ENCODE measurements at places on chromosomes 1 and 21. TPM values are rescaled to one million over a fixed set of nuclear protein-coding genes. Genes with fewer than 3 reads are reported as not detected.

TNFRSF14 gene
- total RNA-seq, result 85.8 TPM

DMBX1 gene
- total RNA-seq, result 0.08 TPM

SPRR1B gene
- total RNA-seq, result not detected

RGS21 gene
- total RNA-seq, result not detected

ZNF695 gene
- total RNA-seq, result 1.0 TPM

OR10J1 gene
- total RNA-seq, result not detected

AQP10 gene
- total RNA-seq, result not detected

AGRN gene
- total RNA-seq, result 14.6 TPM

TRABD2B gene
- total RNA-seq, result not detected

SH2D1B gene
- not detected for total RNA-seq

KRTAP19-1 gene
- total RNA-seq, result not detected

LENEP gene
- 1.1 TPM for total RNA-seq

CFAP107 gene
- total RNA-seq, result not detected

RABIF gene
- total RNA-seq, result 13.6 TPM

KLHDC9 gene
- 0.61 TPM for total RNA-seq

CACNA1S gene
- total RNA-seq, result not detected

CFAP141 gene
- total RNA-seq, result not detected

HIPK1 gene
- total RNA-seq, result 89.3 TPM

KCNE2 gene
- not detected for total RNA-seq

MYBPH gene
- total RNA-seq, result not detected

DENND2C gene
- total RNA-seq, result 0.34 TPM

GJA4 gene
- total RNA-seq, result not detected

EFNA3 gene
- total RNA-seq, result 3.8 TPM

ADIPOR1 gene
- total RNA-seq, result 70.7 TPM

AKR7A3 gene
- total RNA-seq, result 0.37 TPM

PTPN22 gene
- total RNA-seq, result 78.9 TPM

GUCA2A gene
- not detected for total RNA-seq

LCE3D gene
- total RNA-seq, result not detected

PIK3C2B gene
- total RNA-seq, result 28.4 TPM

USH2A gene
- total RNA-seq, result not detected

S100A3 gene
- total RNA-seq, result not detected

NPHP4 gene
- 15.6 TPM for total RNA-seq

ADAM30 gene
- total RNA-seq, result not detected

ZNF593OS gene
- not detected for total RNA-seq

KCNK2 gene
- not detected for total RNA-seq

HJV gene
- not detected for total RNA-seq

RGS4 gene
- total RNA-seq, result not detected

LCE1D gene
- total RNA-seq, result not detected

MAP10 gene
- 3.1 TPM for total RNA-seq

TBX15 gene
- not detected for total RNA-seq

DCDC2B gene
- total RNA-seq, result not detected
